ENCODE measurements at places on chromosomes 16 and 17.
A peak's percentile ranks its signal among the peaks of the same experiment; 100 is the strongest.

DNA sequence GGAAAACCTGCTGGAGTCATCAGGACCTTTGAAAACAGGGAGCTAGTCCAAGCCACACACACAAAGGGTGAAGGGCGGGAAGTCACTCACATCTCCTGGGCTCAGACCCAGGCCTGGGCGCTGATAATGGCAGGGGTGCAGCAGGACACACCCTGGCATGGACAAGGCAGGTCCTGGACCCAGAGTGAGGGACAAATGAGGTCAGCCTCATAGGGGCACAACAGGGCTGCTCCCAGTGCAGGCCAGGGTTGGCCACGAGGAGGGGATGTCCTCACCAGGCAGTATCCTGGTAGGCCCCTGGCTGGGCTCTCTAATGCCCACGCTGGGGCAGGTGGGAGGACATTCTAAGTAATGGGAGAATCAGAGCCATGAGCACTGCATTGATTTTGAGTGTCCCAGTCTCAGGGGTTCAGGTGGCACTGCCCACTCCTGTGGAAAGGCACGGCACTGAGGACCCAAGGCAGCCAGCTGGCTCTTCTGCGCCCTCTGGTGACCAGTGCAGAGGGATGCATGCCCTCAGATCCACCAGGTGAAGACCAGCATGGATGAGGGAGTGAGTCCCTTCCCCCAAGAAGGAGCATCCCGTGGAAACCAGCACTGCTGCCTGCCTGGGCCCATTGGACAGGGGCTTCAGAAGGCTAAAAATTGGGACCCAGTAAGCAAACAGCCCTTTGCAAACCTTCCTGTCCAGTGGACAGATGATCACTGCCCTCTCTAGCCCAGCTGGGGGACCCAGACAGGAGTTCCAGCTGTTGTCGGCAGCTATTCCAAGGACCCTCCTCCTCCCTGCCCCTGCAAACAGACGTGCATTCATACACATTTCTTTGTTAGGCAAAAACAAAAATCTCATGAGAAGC is 23.4 kb upstream of the SREBF1 start:
- peak; percentile 58 for DNase-seq

DNA sequence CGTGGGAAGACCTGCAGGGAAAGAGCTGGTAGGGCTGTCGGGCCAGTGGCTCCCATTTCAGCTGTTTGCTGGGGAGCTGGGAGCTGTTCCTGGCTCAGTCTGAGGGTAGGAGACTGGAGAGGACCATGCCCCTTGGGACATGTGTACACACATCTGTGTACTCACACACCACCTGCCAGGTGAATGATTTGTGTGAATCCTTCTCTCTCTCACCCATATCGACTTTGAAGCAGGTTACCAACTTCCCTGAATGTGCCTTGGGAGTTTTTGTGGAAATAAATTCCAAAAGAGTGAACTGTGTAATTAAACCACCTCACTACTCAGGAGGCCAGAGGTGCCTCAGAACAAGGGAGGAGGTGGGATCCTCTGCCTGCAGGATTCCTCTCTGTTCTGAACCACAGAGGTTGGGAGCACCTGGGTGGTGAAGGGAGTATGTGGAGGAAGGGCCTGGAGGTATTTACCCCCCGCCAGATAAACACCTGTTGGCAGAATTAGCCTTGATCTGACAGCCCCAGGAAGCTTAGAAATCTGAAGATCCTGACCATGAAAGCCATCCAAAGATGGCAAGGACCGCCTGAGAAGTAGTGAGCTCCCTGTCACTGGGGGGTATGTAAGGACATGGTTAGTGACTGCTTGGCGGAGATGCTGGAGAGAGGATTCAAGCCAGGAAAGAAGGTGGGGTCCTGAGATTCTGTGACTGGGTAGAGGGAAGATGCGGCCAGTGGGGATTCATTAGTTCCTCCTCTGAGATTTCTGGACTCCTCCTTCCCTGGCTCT is 3.3 kb downstream of the ABCC3 start:
- no peak for DNase-seq

- no peak for DNase-seq
These were observed 500 bp downstream of the MAF start for GRCh38 chr16:79599837-79600637.

DNA sequence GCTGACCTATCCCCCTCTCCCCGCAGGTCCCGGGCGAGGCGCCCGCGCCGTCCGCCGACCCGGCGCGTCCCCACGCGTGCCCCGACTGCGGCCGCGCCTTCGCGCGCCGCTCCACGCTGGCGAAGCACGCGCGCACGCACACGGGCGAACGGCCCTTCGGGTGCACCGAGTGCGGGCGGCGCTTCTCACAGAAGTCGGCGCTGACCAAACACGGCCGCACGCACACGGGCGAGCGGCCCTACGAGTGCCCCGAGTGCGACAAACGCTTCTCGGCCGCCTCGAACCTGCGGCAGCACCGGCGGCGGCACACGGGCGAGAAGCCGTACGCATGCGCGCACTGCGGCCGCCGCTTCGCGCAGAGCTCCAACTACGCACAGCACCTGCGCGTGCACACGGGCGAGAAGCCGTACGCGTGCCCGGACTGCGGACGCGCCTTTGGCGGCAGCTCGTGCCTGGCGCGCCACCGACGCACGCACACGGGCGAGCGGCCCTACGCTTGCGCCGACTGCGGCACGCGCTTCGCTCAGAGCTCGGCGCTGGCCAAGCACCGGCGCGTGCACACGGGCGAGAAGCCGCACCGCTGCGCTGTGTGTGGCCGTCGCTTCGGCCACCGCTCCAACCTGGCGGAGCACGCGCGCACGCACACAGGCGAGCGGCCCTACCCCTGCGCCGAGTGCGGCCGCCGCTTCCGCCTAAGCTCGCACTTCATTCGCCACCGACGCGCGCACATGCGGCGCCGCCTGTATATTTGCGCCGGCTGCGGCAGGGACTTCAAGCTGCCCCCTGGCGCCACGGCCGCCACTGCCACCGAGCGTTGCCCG is 10.3 kb downstream of the ZNF771 start:
- peak; percentile 81 for DNase-seq

GRCh38 chr16:48546774-48547173 is 63.2 kb downstream of the N4BP1 start:
- DNase-seq, result no peak

DNA sequence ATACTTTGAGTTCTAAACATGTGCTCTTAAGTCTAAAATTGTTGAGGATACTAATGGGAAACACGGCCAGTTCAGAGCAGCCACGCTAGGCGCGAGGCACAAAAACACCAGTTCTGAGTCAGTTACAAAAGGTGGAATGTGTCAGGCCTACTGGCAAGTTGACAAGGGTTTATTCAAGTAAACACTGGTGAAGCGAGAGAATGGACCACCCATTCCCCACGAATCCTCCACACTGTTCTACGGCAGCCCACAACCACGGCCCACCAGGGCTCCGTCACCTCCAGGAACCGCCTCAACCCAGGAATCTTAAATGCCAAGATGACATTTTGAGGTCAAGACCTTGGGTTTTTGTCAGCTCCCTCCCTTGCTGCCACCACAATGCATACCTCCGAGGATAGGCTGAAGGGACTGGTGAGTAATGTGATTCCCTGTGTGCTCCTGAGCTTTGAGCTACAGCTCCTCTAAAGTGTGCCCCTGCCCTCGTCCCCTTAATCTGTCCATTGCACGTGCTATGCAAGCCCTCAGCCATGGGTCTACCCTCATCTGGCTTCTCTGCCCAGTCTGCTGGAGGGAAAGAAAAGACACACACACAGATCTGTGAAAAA is 28.5 kb upstream of the TRAP1 start:
- no peak for DNase-seq

DNA sequence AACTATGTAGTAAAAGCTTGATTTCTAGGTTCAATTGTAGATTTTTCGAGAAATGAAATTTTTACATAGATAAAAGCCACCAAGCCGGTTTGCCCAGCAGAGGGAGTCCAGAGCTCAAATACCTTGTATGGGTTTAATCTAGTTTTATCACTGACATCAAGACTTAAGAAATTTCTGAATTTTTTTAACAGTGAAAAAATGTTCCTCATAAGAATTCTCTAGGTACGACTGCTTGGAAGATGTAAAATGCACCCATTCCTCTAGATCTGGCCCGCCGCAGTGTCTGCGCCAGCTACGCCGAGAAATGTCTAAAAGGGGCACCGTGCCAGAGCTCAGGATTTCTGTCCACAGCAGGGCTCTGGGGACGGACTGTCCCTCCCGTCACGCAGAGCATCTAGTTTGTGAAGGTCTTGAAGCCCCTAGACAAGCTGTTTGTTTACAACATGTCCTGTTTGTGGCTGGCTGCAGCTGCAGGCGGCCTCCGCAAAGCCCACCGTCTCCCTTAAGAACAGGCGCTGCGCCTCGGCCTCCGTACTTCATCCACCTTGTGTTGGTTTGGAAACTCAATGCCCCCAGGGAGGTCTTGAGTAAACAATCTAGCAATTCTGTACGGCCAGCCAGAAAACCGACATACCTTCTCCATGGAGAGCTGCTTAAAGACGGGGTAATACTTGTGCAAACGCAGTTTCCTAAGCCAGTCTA is 24.8 kb downstream of the MAP1LC3B start:
- no peak for DNase-seq

Data from stimulated activated CD4-positive, alpha-beta T cell treated with anti-CD3 and anti-CD28 coated beads, Interleukin-1b, Interleukin-23, amount 100 ng/mL, for 4 hours (primary cell).